CD4-positive, alpha-beta T cell treated with Interleukin-6 at 100 ng/mL for 8 hours (primary cell): ENCODE measurements at places on chromosomes 2 and 18.

DNA sequence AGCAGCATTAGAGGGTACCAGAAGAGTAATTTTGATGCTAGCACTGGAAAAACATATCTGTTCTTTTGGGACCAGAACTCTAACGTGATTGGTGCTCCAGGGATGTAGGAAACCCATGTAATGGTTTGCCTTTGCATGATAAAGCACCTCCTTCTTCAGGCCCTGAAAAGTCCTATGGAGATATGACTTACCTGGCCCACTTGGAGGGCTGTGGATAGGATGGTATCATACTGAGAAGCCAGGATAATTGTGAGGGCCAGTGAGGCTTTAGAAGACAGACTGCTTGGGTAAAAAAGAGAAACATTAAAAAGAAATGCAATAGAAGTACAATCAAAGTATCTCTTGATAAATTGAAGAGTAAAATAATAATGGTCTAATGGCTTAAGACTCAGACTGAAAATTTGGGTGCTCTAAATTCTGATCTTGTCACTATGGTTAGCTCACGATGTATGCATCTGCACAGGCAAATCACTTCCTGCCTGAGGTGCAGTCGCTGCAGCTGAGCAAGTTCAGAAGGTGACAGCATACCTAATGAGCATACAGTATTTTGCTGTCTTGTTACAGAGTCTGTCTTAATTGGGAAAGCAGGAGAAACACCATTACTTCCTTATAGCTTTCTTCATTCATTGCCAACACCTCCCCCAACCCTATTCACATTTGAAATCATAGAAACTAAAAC is 371.5 kb downstream of the NUP35 start:
- no peak for DNase-seq

DNA sequence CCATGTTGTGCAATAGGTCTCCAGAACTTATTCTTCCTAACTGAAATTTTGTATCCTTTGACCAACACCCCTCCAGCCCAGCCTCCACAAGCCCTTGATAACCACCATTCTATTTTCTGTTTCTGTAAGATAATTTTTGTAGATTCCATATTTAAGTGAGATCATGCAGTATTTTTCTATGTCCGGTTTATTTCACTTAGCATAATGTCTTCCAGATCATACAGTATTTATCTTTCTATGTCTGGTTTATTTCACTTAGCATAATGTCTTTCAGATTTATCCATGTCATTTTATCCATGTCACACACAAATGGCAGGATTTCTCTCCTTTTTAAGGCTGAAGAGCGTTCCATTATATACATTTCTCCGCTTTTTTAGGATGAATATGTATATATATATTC is 24.4 kb upstream of the ONECUT2 start:
- DNase-seq = no peak

DNA sequence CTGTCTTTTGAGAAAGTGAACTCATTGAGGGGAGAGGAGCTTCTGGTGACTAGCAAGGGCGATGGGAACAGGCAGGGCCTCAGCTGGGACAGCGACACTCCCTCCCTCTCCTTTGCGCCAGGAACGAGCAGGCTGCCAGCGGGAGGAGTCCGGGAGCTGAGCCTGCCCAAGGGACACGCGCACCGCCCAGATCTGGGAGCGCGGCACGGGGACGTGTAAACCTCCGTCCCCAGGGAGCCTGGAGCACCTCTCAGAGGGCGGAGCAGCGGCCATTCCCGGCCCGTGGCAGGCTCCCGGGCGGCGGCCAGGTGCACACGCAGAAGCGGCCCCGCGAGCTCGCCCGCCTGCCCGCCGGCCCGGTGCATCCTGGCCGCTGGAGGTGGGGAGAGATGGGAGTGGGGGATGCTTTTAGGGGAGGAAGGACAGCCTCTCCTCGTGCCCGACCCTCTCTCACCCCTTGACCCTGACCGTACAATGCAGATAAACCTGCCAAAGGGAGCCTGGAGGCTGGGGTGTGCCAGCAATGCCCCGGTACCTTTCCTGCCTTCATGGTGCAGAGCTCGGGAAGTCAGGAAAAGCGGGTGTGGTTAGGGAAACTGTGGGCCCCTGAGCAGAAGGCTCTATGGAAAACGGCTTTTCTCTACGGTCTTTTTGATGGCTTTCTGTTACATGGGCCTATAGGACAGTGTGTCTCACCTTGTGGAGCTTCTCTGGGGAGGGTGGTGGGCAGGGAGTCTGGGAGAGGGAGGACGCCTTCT is 2.2 kb downstream of the AQP4 start:
- no peak for DNase-seq

GRCh38 chr2:98308532-98308931 is 37.7 kb upstream of the CNGA3 start:
- DNase-seq = no peak

GRCh38 chr2:217746808-217747207 is 256.0 kb downstream of the TNS1 start:
- no peak for DNase-seq

DNA sequence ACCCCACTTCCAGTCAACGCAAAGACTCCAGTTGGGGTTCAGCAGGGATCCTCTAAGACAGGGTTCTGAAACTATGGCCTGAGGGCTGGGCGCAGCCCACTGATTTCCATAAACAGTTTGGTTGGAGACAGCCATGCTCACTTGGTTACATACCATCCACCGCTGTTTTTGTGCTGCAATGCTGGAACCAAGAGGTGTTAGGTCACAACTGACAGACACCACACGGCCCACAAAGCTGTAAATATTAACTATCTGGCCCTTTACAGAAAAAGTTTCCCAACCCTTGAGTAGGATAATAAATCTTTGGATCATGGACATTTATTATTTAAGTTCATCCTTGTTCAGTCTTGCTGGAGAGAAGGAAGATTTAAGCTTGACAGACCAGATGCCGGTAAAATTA is 8.4 kb upstream of the CD226 start:
- DNase-seq = no peak

DNA sequence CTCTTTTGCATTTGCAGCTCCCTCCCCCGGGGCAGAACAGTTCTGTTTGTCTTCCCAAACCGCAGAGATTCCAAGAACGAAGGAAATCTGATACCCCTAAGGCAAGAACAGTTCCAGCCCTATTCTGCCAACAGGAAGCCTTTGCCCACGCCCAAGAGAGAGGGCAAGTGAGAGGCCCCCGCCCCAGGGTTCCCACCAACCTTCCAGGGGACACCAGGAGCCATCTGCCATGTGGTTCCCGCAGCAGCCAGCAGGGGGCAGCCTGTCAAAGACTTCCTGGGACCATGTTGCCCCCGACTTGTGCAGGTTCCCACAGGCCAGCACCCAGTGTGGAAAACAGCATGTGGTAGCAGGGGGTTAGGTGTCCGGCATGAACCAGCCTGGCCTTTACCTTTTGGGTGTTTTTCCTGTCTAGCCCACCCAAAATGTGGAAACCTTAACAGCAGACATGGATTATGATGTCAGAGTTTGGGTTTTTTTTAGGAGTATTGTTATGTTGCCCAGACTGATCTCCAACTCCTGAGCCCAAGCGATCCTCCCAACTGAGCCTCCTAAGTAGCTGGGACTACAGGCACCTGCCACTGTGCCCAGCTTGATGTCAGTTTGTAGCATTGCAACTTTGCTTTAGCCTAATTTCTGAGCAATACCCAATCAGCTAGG is 21.7 kb upstream of the EFHD1 start:
- DNase-seq = peak; percentile 56

DNA sequence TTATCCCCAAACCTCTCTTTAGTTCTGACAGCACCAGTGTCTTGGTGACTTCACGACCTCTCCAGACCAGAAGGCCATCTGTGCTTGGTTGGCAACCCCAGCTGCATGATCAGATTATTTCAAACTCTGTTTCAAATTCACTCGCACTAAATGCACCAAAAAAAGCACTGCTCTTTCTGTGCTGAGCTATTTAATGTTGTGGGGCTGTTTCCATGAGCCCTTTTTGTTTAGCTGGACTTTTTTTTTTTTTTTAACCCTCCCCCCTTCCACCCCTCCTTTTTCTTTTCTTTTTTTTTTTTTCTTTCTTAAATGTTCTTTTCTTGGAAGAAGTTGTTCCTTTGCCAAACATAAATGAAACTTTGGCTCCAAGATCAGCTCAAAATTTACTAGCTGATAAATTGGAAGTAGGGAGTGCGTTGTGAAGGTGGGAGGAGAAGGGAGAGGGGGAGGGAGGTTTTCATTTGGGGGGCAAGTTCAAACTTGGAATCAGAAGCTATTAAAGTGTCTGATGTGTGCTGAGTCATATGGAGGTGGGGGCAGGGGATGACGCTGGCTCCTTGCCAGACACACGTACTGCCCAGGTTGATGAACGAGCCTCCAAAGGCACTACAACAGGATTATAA is 543.0 kb upstream of the TNP1 start:
- no peak for DNase-seq

DNA sequence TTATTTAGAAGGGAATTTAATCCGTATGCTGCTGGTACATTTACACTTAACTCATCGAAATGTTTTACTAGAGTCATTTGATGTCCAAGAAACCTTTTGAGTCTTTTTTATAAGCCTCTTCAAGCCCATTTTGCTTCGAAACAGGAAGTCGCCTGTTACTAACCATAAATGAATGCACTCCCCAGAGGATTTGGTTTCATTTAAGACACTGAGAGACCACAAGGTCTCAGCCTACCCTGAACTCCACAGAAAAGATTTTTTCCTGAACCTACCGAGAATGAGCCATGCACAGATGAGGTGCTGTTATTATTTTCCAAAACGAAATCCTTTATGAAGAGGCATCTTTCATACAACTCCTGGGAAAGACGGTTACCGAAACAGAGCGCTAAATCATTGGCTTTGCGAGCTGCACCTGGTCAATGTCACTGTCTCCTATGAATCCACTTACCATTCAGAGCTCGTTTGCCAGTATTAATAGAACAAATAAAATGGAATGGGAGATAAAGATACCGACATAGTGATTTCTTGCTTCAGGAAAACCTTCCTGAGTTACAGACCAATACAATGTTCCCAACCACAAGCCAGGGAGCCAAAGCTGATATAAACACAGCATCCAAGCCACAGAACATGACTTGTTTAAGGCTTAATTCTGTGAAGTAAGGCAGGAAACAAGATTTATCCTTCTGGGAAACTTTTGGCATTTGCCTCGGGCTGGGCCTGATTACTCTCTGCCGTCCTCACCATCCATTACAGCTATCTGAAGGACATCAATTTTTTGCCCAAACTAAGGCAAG is 382.1 kb downstream of the OSR1 start:
- no peak for DNase-seq

DNA sequence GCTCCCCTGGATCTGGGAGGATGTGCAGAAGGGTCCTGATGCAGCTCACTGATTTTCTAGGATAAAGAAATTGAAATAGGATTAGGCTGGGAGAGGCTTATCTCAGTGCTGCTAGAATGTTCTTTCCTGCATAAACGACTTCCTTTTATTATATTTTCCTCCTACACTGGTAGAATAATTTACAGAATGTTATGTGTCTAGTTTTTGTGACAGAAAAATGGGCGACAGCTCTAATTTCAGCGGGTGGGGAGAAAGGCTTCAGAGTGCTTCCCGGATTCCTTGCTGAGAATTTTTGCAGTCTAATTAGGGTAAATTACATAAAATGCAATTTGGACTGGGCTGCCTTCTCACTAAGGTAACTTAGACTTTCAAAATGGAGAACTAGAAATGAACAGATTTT is 66.2 kb downstream of the SKA1 start:
- no peak for DNase-seq

DNA sequence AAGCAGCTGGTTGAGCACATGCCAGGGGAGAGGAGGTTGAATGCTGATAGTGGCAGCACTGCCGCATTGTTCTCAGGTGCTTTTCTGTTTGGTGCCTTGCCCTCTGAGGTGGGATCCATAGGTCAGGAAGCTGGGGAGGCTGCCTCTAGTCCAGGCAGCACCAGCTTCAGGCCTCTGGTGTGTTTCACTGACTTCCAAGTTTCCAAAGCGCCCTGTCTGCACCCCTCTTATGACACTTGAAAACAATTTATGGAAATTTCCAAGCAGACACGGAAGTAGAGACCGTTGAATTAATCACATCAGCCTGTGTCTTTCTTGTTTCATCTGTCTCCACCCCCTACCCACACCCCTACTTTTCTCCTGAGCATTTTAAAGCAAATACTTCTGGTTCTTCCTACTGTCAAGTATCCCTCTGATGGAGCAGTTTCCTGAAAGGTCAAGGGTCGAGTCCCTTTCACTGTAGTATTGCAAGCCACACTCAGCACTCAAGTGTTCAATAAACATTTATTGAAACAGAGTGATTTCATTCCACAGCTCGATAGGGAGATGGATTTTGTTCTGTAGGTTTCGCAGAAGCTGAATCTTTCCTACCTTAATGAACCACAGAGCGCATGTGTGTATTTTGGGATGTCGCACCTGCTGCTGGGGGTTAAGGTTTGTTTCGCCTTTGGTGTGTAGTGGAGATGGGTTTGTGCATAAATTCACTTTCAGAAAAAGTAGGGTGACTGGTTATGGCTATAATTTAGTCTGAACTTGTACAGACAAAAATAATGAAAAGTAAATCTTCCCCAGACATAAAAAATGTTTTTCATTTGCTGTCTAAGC is 21.4 kb downstream of the DGKD start:
- no peak for DNase-seq

- DNase-seq = no peak
Observed at GRCh38 chr2:64780041-64780440, 126.3 kb upstream of the SERTAD2 start.

DNA sequence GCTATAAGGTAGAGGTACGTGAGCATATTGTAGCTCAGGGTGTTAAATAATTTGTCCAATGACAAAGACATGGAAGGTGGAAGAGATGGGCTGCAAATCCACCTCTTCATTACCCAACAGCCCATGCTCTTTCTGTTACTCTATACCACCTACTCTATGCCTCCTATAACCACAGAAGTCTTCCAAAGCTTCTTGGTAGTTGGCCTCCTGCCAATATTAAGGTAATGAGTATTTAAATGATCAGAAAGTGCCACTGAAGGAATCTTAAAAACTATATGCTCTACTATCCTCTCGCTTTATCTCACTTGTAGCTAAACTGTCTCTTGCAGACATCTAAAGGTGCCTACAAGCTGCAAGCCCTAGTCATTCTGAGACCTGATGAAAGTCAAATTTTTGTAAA is 41.1 kb downstream of the SULT1C2 start:
- no peak for DNase-seq

DNA sequence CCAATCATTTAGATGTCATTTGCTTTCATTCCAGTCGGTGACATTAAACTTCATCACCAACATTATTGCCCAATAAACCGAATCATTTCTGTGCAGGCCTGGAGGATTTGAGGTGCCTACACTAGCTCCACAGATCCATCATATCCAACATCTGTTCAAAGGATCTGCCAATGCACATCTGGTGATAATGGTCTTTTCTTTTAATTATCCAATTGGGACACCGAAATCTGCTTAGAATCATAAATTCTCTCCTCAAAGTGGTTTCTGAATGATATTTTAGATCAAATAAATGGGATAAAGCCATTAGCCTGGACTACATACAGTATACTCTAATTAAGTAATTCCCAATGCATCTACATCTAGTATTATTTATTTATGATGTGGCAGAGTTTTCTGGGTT is 85.6 kb downstream of the ABCA12 start:
- DNase-seq = no peak

- no peak for DNase-seq
Observed at GRCh38 chr18:6679201-6679600, 50.3 kb upstream of the ARHGAP28 start.

- DNase-seq = no peak
Observed at GRCh38 chr2:174635015-174635593, 37.5 kb upstream of the WIPF1 start.

- DNase-seq = no peak
Observed at GRCh38 chr2:191166756-191167445, 16.1 kb upstream of the STAT4 start.
